Left ventricle myocardium inferior (tissue), 1 donor: ENCODE measurements at places on chromosomes 11 and 22. TPM values are rescaled to one million over a fixed set of nuclear protein-coding genes. Genes with fewer than 3 reads are reported as not detected.

GRCh38 chr11:106961518-106961917, 56.8 kb downstream of the GUCY1A2 start:
- no peaks in the 10 kb centered on the region for H3K36me3 ChIP-seq
- DNase-seq, result no peak
- H3K27ac ChIP-seq, result no peak overlapping the region
- H3K27me3 ChIP-seq, result no peaks in the 10 kb centered on the region
- no peak overlapping the region for H3K4me3 ChIP-seq

GRCh38 chr22:47116426-47117341, 354.2 kb downstream of the TBC1D22A start:
- H3K27ac ChIP-seq, result no peak overlapping the region
- peaks cover 8% of the 10 kb centered on the region for H3K36me3 ChIP-seq
- no peaks in the 10 kb centered on the region for H3K27me3 ChIP-seq
- no peaks in the 10 kb centered on the region for H3K4me1 ChIP-seq
- DNase-seq, result no peak

- H3K4me3 ChIP-seq, result no peak within 1 kb of the TSS
- DNase-seq, result no peak
- H3K36me3 ChIP-seq, result no peaks in the 10 kb centered on the region
- H3K4me1 ChIP-seq, result no peaks in the 10 kb centered on the region
- H3K27me3 ChIP-seq, result peaks cover 48% of the 10 kb centered on the region
- no peak within 1 kb of the TSS for H3K27ac ChIP-seq
These were observed at the start of gene KRTAP5-10 for GRCh38 chr11:71565263-71565662. TSS of gene KRTAP5-10 (plus strand) at chr11:71565563. CDS start at chr11:71565588, 25 bp downstream.

UPK3A gene
- not detected for total RNA-seq

GRCh38 chr11:75469785-75470405, 36.9 kb upstream of the KLHL35 start:
- no peak for DNase-seq
- no peak overlapping the region for H3K4me3 ChIP-seq
- H3K27ac ChIP-seq, result no peak overlapping the region
- H3K36me3 ChIP-seq, result no peaks in the 10 kb centered on the region

GRCh38 chr11:113994077-113994954, 19.4 kb downstream of the HTR3A start:
- H3K36me3 ChIP-seq, result no peaks in the 10 kb centered on the region
- no peak overlapping the region for H3K4me3 ChIP-seq
- H3K27me3 ChIP-seq, result peaks cover 70% of the 10 kb centered on the region
- no peak for DNase-seq
- H3K27ac ChIP-seq, result no peak overlapping the region

- no peak overlapping the region for H3K4me3 ChIP-seq
- DNase-seq, result no peak
- no peaks in the 10 kb centered on the region for H3K4me1 ChIP-seq
- H3K27ac ChIP-seq, result no peak overlapping the region
- peaks cover 65% of the 10 kb centered on the region for H3K27me3 ChIP-seq
These were observed 445.9 kb downstream of the BRD1 start for GRCh38 chr22:49381595-49382450.

DNA sequence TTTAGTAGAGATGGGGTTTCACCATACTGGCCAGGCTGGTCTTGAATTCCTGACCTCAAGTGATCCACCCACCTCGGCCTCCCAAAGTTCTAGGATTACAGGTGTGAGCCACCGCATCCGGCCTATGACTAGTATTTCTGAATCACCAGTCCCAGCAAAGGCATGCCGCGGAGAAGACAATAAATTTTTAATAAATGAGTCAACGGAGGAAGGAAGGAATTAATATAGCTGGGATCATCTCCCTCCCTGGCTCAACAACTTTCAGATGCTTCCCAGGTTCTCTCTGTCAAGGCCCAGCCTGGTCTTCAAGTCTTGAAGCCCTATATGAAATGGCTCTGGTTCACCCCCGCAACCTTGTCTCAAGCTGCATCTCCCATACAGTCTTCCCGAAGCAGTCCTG, 45.7 kb downstream of the CYTH4 start:
- H3K36me3 ChIP-seq, result no peaks in the 10 kb centered on the region
- H3K4me3 ChIP-seq, result no peak overlapping the region
- H3K27me3 ChIP-seq, result peaks cover 97% of the 10 kb centered on the region
- peaks cover 6% of the 10 kb centered on the region for H3K4me1 ChIP-seq
- no peak for DNase-seq
- H3K27ac ChIP-seq, result no peak overlapping the region

CRYBB3 gene
- not detected for total RNA-seq

DNA sequence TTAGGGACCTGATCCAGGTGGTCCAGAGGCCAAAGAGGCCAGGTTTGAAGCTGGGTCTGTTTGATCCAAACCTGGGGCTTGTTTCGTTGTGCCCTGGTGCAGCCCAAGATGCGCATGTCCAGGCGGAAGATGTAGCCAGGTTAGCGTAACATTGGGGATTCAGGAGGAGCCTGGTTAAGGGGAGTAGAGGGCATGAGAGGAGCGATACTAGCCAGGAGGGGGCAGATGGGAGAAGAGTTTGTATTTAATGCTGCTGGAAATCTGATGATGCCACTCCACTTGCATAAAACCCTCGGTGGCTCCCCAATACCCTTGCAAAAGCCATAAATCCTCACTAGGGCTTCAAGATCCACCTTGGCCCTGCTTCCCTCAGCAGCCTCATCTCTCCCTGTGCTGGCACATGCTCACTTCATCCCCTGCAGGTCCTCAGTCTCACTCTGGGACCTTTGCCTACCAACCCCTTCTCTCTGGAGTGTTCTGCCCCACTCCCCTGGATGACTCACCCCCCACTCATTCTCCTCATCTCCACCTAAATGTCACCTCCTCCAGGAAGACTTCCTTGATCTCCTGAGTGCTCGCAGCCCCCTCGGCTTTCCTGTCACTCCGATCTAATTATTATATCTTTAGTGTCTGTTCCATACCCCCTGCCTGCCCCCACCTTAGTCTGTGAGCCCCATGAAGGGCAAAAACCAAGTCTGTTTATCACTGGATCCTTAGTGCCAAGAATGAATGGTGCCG, 95.9 kb downstream of the MIAT start:
- no peaks in the 10 kb centered on the region for H3K27me3 ChIP-seq
- no peak for DNase-seq
- no peak overlapping the region for H3K27ac ChIP-seq
- no peaks in the 10 kb centered on the region for H3K36me3 ChIP-seq
- H3K4me3 ChIP-seq, result no peak overlapping the region

DNA sequence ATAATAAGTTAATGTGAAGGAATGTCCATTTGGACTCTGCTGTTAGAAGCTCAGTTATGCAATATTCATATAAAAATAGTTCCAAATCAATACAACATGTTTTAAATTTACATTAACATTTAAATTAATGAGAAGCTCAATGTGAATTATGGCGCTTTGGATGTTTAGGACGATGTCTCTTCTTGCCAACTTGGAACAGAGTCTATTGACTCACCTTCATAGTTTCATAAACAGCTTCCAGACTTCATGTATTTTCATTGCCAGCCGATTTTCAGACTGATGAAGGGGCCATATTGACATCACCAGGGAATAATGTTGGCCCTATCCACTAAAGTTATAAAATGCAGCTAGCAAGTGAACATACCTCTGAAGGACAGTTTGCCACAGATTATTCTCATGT, 1136.2 kb downstream of the LRRC4C start:
- no peaks in the 10 kb centered on the region for H3K27me3 ChIP-seq
- no peak overlapping the region for H3K4me3 ChIP-seq
- H3K36me3 ChIP-seq, result no peaks in the 10 kb centered on the region
- H3K27ac ChIP-seq, result no peak overlapping the region
- DNase-seq, result no peak

DNA sequence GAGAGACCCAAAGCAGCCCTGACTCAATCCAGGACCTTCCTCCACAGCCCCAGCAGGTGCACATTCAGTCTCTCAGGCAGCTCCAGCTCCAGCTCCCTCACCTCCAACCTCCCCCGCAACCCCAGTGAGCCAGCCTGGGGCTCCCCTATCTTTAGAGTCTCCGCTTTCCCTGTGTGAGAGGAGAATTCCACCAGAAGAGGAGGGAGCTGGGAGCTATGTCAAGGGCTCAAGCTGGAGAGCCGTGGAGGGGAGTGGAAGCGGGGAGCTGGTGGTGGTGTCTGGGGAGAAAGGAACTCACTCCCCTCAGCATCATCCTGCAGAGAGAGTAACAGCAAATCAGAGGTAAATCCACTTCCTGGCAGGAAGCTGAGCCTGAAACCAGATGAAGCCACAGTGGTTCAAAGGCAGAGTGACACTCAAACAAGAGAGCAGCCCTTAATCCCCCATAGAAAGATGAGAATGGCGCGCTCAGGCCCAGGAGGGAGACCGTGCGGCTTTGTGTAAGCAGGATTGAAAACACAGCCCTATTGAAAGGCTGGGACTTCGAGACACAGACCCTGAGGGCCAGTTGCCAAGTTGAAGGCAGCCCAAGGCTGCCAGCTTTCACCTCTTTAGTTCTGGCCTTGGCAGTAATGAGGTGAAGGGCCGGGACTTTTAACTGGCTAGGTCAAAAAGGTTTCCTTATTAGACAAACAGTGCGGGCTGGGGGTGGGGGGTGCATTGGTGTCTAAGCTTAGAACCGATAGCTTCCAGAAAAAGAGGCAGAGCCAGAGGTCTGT, 21.4 kb upstream of the CDON start:
- no peaks in the 10 kb centered on the region for H3K36me3 ChIP-seq
- peaks cover 9% of the 10 kb centered on the region for H3K27me3 ChIP-seq
- no peak for DNase-seq
- no peak overlapping the region for H3K4me3 ChIP-seq
- H3K27ac ChIP-seq, result no peak overlapping the region
- H3K4me1 ChIP-seq, result peaks cover 16% of the 10 kb centered on the region

DNA sequence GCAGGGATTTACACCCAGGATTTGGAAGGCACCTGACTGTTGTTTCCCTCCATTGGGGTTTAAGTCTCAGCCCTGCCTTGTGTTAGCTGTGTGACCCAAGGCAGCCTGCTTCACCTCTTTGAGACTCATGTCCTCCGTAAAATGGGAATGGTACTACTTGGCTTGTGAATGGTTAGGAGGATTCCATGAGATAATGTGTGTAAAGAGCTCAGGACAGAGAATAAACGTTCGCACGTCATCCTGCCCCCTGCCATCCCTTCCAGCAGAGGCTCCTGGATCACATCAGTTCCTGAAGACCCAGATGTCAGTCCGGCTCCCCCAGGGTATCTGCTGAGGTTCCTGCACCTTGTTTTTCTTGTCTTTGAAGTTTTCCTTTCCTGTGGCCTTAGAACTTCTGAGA, 16.8 kb upstream of the ACCSL start:
- no peak for DNase-seq
- H3K36me3 ChIP-seq, result no peaks in the 10 kb centered on the region
- peak overlapping the region; percentile 82 for H3K27ac ChIP-seq
- no peaks in the 10 kb centered on the region for H3K27me3 ChIP-seq
- H3K4me3 ChIP-seq, result no peak overlapping the region
- H3K4me1 ChIP-seq, result peaks cover 39% of the 10 kb centered on the region

OR52B4 gene
- not detected for total RNA-seq

DNA sequence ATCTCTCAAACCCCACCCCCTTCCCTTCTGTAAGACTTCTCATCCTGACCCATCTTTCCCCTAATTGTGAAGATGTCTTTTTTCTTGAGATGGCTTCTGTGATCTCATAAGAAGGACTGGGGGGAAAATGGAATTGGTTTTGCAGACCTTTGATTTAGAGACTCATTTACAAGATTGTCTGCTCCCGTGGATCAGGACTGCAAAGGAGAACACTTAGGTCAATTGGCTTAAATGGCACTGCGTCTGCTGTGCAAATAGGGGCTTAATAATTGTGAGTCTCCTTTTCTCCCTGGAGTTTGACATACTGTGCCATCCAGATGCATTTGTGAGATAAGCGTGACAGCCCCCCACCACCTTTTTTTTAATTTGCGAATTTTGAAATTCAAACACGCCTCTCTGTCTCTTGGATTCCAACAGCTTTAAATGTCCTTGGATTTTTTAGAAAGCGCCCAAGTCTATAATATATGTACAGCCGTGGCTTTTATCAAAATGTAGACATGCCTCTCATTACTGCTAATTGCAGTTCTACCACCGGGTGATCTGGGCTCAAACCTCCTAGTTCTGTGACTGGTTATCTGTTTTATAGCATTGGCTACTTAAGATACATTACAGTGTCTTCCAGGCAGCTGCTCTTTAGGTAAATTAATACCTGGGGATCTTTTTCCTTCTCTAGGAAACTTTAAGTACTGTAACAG, 150.0 kb downstream of the DBX1 start:
- no peaks in the 10 kb centered on the region for H3K27me3 ChIP-seq
- no peak overlapping the region for H3K4me3 ChIP-seq
- peaks cover 53% of the 10 kb centered on the region for H3K4me1 ChIP-seq
- H3K36me3 ChIP-seq, result no peaks in the 10 kb centered on the region

PRR5 gene
- total RNA-seq, result 2.9 TPM

- no peak overlapping the region for H3K27ac ChIP-seq
- H3K4me3 ChIP-seq, result no peak overlapping the region
- DNase-seq, result no peak
- peaks cover 32% of the 10 kb centered on the region for H3K27me3 ChIP-seq
- no peaks in the 10 kb centered on the region for H3K4me1 ChIP-seq
- H3K36me3 ChIP-seq, result no peaks in the 10 kb centered on the region
These were observed 23.6 kb upstream of the RNASEH2C start for GRCh38 chr11:65744026-65744698.

DNA sequence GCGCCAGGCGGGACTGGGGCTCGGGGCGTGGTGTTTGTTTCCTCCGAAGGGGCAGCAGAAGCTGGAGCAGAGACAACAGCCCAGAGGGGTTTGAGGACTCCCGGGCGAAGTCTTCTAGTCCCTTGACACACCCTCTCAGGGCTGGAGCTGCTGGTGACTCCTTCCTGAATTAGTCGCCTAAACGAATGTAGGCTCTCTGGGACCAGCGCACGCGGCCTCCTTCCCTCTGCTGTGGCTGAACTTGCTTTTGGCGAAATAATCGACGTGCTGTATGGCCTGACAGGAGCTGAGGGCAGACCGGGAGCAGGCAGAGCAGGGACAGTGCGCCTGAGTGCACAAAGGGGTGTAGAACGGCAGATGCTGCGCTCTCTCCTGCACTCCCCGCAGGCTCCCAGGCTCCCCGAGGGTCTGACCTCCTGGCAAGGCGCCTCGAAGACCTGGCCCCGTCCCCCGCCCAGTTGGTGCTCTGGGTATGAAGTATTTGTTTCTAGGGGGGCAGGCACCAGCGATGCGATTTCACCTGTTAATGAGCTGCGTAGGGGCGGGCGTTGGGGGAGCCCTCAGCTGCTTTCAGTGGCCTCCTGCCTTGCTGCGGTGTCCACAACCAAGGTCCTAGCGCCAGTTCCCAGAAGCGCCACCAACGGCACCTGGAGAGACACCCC, 5.3 kb downstream of the SLC17A6 start:
- H3K4me3 ChIP-seq, result no peak overlapping the region
- H3K36me3 ChIP-seq, result no peaks in the 10 kb centered on the region
- no peak overlapping the region for H3K27ac ChIP-seq
- peaks cover 100% of the 10 kb centered on the region for H3K27me3 ChIP-seq
- no peak for DNase-seq

GNG3 gene
- total RNA-seq, result not detected

RAB38 gene
- 0.44 TPM for total RNA-seq

DNA sequence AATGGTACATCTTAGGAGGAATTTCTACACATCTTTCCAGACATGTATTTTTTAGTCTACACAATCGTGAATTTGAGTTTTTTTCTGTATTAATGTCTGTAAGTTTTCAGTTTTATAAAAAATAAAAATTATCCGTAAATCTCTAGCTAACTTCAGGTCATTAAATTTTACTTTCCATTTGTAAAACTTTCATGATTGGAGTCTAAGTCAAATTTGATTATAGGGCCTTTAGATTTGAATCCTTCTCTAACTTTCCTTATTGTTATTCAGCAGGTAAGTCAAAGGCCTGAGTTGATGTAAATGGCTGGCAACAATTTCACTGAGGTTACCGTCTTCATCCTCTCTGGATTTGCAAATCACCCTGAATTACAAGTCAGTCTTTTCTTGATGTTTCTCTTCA, at the start of gene OR8I2:
OR8I2 (plus strand) TSS at position 301 of the 400 bp plus-strand sequence; CDS start at position 301, 0 bp downstream.
- no peaks in the 10 kb centered on the region for H3K36me3 ChIP-seq
- no peak within 1 kb of the TSS for H3K27ac ChIP-seq
- no peak within 1 kb of the TSS for H3K4me3 ChIP-seq
- no peaks in the 10 kb centered on the region for H3K4me1 ChIP-seq
- no peaks in the 10 kb centered on the region for H3K27me3 ChIP-seq
